T-helper 2 cell (primary cell): ENCODE measurements at places on chromosomes 5 and 9.
A peak's percentile ranks its signal among the peaks of the same experiment; 100 is the strongest.

- no peak for DNase-seq
Measured at GRCh38 chr5:179355976-179356974, 11.0 kb upstream of the ADAMTS2 start.

DNA sequence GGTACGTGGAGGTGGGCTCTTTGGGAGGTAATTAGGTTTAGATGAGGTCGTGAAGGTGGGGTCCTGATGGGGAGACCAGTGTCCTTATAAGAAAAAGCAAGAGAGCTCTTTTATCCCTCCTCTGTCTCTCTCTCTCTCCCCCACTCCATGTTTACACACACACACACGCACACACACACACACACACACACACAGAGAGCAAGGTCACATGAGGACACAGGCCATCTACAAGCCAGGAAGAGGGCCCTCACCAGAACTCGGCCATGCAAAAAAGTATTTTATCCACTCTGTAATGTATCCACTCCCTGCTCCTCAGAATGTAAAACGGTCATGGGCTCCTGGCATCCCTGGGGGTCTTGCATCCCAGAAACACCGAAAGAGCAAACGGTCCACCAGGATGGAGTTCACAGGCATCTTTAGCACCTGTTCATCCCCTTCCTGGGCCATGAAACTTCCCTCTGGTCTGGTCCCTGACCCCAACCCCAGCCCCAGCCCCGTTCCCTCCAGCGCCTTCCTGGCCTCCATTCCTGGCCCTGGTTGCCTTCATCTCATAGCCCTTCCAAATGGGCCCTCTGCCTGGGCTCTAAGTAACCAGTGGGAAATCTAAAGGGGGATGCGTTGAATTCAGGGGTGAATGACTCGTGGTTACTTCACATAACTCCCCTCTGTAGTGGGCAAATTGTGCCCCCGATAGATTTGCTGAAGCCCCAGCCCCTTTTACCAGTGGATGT lies 88.8 kb downstream of the NSUN2 start:
- DNase-seq: no peak

GRCh38 chr9:85310573-85310972 lies 431.2 kb downstream of the AGTPBP1 start:
- no peak for DNase-seq

- DNase-seq: no peak
Measured at GRCh38 chr9:90697808-90698207, 55.2 kb upstream of the DIRAS2 start.

GRCh38 chr5:36878392-36879082 lies 2.0 kb downstream of the NIPBL start:
- no peak for DNase-seq

DNA sequence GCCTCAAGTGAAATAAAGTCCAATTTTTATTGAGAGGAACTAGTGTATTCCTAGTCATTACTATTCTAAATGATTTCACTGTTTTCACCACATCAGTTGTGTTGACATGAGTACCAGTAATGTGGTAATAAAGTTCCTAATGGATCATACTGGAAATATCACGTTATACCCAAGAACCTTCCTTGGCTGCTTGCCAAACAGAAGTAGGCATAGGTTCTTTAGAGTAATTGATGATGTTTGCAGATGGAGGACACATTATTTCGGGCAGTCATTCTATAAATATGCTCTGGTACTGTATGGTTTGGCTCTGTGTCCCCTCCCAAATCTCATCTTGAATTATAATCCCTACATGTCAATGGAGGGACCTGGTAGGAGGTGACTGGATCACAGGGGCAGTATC lies 15.1 kb downstream of the SNCAIP start:
- no peak for DNase-seq

- no peak for DNase-seq
Measured at GRCh38 chr5:153445875-153446579, 44.4 kb upstream of the GRIA1 start.

DNA sequence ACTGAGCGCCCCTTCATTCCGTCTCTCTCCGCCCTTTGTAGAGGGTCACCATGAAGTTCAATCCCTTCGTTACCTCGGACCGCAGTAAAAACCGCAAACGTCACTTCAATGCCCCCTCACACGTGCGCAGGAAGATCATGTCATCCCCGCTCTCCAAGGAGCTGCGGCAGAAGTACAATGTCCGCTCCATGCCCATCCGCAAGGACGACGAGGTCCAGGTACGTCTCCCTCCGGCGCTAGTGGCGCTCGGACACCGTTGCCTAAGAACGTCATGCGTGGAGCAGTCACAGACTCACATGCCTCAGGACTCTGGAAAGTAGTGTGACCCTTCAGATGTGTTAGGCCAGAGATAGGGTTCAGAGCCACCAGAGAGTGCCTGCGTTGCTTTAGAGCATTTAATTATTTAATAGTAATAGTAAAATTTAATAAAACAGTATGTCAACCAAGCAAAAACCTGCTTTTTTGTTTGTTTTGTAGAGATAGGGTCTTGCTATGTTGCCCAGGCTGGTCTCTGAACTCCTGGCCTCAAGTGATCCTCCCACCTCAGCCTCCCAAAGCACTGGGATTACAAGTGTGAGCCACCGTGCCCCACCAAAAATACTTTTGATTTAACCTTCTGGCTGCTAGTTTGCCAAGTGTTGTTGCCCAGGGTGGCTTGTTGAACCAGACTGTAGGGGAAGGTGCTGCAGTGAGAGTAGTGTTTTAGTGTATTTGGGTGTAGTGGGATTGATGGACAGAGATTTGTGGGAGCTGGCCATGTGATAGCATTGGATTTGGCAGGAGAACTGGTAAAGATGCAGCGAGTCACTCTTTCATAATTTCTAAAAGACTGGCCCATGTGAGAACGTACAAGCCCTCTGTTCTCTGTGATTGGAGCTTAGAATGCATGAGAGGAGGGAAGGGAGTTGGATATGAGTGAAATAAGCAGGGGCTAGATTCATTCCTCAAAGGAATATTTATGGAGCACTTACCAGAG lies 888 bp downstream of the RPL26L1 start:
- DNase-seq: no peak

DNA sequence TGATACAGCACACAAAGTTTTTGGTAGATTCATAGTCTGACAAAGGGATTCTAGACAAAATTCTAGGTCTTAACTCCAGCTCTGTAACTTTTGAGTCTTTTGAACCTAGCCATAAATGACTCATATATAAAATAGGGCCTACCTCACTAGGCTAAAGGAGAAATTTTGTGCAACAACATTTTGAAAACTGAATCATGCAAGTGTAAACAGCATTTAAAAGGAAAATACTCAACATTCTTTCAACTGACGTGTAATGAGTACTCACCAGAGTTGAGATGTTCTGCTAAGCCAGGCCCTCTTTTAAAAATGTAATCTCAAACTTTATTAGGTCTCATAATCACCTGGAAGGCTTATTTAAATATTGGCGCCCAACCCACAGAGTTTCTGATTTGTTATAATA lies 113.2 kb downstream of the STK32A start:
- DNase-seq: no peak

DNA sequence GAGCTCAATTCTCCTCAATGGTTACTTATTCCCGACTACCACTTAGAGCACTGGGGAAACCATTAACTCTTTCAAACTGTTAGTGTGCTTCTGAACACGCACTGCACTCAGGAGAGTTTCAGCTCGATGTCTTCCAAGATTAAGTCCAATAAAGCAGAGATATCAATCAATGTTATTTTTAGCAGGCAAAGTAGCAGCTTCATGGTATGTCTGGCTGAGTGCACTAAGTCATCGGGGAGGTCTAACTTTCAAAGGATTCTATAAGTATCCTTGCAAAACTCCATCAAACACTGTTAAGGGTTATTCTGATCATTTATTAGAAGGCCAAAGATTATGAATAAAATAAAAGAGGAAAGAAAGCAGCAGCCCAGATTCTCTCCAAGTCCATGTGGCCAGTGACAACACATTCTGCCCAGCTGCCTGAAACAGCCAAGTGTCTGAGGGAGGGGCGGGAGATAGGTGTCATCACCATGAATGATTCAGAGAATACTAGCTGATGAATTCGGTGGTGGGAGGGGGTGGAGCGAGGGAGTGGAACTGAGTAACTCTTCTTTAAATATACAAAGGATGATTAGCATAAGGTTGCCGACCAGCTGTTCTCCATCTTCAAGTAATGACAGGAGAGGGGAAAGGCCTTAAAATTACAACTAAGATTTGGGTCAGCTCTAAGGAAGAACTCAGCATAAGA lies 21.3 kb downstream of the NREP start:
- DNase-seq: no peak

DNA sequence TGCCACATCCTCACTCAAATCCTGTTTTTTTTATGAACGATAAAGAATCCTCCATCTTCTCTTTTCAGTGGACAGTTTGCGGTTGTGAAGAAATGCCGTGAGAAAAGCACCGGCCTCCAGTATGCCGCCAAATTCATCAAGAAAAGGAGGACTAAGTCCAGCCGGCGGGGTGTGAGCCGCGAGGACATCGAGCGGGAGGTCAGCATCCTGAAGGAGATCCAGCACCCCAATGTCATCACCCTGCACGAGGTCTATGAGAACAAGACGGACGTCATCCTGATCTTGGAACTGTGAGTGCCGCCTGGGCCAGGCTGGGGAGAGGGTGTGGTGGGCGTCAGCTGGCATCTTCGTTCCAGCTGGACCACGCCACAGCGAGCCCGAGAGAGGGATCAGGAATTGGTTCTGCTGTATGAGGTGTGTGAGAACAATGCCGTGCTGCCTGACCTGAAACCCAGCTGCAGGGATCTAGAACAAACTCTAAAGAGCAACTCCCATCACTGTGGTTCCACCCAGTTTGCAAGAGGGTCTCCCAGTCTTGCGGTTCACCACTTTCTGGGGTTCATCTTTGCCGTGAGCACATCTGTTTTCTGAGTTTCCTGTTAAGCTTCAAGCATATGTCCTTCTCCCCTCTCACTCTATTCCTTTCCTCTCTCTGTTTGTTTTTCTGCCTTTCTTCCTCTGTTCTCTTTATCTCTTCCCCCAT lies 107.4 kb downstream of the DAPK1 start:
- DNase-seq: no peak

DNA sequence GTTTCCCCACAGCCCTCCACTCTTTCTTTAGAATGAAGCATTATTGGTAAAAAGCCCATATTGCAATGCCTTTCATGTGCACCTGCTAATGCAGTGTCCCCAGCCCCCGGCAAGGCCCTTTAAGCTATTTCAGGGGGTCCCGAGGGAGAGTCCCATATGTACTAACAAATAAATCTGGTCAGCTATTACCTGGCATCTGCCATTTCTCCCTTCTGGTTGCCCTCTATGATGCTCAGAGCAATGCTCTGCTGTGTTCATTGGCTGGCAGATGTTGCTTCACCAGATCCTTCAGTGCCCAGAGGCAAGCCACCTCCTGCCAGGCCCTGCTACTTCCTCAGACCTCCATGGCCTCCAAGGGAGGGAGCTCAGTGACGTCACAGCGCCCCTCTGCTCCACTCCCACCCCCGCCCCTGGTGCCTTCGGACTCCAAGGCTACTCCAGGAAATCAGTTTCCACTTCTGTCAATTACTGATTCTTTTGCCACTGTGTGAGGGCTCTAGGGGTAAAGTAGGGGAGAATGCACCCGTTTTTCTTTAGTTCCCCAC lies 201.1 kb upstream of the GLRA1 start:
- no peak for DNase-seq

- DNase-seq: no peak
Measured at GRCh38 chr5:5572010-5572865, 149.8 kb downstream of the ICE1 start.

GRCh38 chr5:134813827-134814226 lies 31.9 kb upstream of the C5orf24 start:
- no peak for DNase-seq

DNA sequence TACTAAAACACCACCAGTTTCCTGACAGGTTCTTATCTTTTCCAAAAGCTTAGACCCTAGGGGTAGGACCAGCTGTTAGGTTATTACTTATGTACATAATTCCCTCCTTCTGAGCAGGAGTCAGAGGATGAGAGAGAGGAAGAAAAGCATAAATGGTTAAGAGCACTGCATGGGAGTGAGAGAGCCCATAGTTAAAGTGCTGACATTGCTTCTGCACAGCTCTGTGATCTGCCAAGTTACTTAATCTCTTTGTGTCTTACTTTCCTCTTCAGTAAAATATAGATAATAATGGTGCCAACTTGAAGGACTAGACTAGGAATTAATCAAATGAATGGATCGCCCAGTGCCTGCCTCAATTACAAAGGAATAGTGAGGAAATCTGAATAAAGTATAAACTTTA lies 66.4 kb downstream of the NRG2 start:
- no peak for DNase-seq

DNA sequence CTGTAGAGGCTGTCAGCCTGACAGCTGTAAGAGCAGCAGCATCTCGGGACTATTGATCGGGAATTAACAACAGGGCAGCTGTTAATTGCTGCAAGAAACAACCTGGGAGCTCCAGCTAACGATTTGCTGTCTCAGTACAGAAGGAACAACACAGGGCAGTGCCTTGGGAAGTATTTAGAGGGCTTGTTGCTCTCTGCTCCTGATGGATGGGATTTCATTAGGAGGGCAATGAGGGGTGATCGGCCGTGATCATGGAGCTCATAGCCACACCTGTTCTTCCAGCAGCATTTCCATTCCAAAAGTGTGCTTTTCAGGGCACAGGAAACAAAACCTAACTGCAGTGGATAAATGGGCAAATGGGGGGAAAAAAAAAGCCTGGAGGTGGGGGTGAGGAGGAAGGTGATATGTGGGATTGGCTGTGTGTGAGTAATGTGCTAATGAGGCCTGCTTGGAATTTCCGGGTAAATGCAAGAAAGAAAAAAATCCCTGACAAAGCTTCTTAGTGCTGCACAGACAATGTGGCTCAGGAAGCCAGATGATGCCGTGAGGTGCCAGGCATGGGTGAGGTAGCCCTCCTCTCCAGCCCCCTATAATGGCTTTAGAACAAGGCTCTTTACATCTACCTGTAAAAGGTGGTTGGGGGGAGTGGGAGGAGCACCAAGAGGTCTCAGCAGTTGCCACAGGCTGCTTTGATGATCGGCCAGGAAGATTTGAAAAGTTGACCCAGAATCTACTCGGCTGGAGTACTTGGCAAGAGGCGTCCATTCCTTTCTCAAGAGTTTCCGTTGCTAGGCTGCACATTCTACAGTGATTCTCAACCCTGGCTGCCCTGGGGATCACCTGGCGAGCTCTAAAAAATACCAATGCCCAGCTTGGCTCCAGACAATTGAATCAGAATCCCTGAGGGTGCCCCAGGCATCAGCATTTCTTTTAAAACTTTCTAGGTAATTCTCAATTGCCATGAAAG lies 139.5 kb upstream of the KLF9 start:
- no peak for DNase-seq

DNA sequence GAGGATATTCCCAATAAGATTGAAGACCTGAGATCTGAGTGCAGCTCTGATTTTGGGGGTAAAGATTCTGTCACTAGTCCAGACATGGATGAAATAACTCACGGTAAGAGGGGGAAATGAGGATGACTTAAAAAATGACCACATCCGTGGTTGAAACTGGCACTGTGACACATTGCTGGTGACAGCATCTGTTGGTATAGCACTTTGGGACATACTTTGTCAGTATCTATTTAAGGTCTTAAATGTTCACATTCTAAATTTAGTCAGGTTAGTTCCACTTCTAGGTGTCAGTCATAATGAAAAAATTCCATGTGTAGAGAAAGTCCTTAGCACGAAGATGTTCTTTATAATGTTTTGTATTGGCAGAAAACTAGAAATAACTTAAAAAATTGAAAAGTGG lies 70.9 kb downstream of the GAPVD1 start:
- DNase-seq: peak; percentile 71

GRCh38 chr5:163094492-163095180 lies 342.8 kb upstream of the CCNG1 start:
- no peak for DNase-seq

- DNase-seq: no peak
Measured at GRCh38 chr5:53378590-53379247, 101.7 kb upstream of the FST start.

- no peak for DNase-seq
Measured at GRCh38 chr5:21783074-21783679, 1070.0 kb downstream of the CDH12 start.

GRCh38 chr9:79551586-79551985 lies 20.2 kb upstream of the TLE4 start:
- DNase-seq: no peak
